Mucosa of gallbladder (tissue), 1 donor: ENCODE measurements at places on chromosomes 6 and 20. TPM values are rescaled to one million over a fixed set of nuclear protein-coding genes. Genes with fewer than 3 reads are reported as not detected.
A peak's percentile ranks its signal among the peaks of the same experiment; 100 is the strongest.

GRCh38 chr6:22878324-22878701, 308.9 kb downstream of the HDGFL1 start:
- no peak for DNase-seq

DNA sequence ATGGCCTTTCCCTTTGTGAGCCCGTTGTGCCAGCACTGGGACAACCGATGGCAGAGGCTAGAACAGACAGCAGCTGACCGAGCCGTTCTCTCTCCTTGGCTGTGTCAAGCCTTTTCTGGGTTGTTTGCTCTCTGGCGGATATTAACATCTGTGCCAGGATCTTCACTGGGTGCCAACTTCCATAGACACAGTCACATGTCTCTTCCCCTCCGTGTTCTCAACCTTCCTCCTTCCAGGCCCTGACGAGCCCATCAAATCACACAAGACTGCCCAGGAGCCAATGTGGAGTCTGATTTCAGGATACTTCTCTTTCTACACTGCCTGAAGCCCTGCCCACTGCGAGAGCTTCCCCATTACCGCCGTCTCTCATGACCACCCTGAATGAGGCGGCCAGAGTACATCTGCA, 111.0 kb upstream of the RALGAPA2 start:
- no peak for DNase-seq

- no peak for DNase-seq
Observed at GRCh38 chr6:34378470-34378869, 14.0 kb downstream of the NUDT3 start.

GRCh38 chr6:24719125-24719971, at the start of gene C6orf62:
C6orf62 (minus strand) TSS chr6:24719154; CDS start chr6:24718668, 486 bp downstream.
- DNase-seq: no peak

DNA sequence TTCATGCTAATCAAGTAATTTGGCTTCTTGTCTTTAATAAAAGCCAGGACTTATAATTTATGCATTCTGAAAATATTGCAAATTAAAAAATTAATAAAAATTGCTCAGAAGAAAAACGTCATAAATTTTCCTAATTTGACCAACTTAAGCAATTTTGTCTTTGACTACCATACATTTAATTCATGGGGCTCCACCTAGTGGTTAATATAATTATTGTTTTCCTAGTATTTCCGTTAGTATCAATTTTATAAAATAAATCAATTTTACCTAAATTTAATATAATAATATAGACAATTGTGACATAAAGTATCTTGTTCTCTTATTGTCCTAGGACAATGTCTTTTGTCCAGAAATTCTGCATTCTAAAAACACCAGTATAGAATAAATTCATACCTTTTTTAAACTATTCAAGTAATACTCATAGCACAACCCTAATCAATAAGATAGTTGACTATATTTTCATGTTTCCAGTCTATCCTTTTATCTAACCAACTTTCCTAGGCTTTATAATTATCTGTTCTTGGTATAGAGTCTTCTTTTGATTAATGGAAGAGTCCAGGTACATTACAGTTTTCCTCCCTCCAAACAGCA, 319.9 kb downstream of the TRDN start:
- DNase-seq: no peak

- no peak for DNase-seq
Observed at GRCh38 chr20:8764344-8764962, 304.4 kb upstream of the PLCB4 start.

LY6G6C gene
- not detected for total RNA-seq

MRAP2 gene
- 1.9 TPM for total RNA-seq

DNA sequence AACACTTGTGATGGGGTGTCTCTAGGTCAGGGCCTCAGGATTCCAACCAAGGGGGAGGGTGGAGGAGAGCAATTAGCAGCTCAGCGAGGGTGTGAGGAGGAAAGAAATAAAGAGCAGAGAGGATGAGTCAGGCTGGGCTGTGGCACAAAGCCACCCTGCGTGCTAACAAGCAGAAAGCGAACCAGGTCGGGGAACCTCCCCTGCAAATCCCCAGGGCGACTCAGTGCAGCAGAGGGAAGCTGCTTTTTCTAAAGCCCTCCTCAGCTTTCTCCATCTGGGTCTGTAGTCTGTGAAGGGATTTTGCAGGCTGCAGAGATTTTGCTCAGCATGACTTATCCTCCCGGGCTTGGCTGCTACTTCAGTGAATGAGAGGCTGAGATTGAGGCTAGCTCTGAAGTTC, 6.6 kb upstream of the SPO11 start:
- DNase-seq: no peak

DNA sequence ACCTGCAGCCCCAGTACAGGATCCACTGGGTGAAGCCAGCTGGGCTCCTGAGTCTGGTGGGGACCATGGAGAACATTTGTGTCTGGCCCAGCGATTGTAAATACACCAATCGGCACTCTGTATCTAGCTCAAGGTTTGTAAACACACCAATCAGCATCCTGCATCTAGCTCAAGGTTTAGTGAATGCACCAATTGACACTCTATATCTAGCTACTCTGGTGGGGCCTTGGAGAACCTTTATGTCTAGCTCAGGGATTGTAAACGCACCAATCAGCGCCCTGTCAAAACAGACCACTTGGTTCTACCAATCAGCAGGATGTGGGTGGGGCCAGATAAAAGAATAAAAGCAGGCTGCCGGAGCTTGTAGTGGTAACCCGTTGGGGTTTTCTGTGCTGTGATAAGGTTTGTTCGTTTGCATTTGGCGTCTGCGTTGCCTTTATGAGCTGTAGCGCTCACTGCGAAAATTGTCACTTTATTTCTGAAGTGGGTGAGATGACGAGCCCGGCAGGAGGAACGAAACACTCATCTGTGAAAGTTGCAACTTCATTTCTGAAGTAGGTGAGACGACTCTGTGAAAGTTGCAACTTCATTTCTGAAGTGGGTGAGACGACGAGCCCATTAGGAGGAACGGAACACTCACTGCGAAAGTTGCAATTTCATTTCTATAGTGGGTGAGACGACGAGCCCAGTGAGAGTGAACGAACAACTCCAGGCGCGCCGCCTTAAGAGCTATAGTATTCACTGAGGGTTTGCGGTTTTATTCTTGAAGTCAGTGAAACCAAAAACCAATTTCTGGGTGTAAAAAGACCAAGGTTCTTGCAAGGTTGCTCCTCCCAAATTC, 31.1 kb downstream of the SERPINB6 start:
- DNase-seq: peak; percentile 9

DNA sequence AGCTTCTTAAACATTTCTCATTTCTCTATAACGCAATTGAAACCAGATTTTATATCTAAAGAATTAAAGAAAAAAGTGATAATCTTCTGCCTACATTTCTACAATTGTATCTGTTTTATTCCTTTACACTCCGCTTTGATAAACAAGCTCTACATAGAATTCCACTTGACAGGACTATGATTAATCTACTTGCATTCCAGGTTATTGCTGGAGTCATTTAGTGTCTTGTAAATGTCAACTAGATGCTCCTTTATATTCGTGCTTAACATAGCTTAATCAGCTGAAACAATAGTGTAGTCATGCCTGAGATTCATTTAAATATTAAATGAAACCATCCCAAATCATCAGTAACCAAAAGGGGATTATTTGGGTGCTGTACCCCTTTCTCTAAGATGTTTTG, 284.0 kb downstream of the TRDN start:
- DNase-seq: no peak

GRCh38 chr6:79117752-79118151, 39.7 kb upstream of the PHIP start:
- DNase-seq: no peak

METTL24 gene
- 15.7 TPM for total RNA-seq

MAD2L1BP gene
- total RNA-seq: 21.1 TPM
